ENCODE measurements at places on chromosomes 2 and 18.

DNA sequence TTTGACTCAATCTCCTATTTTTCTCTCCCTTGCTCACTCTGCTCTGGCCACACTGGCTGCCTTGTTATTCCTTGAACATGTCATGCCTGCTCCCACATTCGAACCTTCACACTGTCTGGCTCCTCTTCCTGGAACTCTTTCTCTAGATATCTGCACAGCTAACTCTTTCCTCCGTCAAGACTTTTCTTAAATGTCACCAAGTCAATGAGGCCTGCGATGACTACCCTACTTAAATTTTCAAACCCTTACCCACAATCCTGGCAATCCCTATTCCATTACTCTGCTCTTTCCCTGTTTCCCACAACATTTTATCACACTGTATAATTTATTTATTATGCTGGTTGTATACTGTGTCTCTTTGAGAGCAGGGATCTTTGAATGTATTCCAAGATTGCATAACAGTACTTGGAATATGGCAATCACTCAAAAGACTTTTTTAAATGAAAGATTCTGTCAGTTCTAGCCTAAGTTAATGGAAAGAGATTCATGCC lies 206.2 kb downstream of the SRBD1 start:
- no peak for DNase-seq

DNA sequence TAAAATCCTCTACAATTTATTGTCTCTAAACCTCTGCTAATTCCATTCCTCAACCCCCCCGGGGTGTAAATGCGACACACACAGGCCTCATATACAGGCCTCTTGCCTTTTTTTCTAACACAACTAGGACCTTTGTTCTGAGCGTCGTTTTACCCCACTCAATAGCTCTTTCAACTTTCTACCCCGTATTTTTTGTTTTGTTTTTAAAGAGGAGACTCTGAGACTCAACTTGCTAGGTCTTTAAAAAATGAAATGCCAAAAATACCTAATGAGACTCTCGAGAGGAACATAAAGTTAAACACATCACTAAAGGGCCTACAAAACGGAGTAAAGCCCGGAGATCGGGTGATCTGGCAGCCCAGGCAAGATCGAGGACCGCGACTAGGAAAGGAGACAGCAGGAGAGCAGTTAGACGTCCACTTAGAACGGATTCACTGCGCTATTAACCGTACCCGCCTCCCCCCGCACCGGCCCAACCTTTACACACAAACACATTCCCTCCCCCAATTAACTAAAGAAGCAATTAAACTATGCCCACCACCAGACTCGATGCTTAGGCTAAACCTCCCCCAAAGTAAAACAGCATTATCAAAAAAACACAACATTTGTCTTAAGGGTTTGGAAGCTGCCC lies 1.7 kb downstream of the TRIP12 start:
- DNase-seq: no peak

DNA sequence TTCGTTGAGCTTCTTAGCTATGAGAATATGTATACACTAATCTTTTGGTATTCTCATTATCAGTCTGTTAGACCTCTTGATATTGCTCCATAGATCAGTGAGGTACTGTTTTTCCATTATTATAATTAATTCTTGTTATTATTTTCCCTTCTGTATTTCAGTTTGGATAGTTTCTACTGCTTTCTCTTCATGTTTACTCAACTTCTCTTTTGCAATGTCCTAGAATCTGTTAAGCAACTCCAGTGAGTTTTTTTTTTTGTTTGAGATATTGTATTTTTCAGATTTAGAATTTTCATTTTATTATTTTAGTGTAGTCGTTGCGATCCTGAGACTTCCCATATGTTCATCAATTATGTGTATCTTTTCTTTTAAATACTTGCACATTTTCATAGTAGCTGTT lies 260.8 kb downstream of the SETBP1 start:
- no peak for DNase-seq

GRCh38 chr2:238863749-238864206 lies 15.9 kb downstream of the TWIST2 start:
- DNase-seq: no peak

DNA sequence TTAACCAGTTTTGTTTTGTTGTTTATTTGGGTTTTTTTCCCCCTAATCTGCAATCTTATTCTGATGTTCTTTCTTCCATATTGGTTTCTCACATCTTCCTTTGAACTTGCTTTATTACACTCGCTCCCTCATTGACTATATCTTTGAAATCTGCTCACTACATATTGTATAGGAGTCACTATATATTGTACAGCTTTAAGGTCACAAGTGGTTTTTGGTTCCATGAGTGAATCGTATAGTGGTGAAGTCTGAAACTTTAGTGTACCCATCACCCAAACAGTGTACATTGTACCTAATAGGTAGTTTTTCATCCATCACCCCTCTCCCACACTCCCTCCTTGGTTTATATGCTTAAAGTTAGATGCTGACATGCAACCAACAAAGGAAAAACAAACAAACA lies 11.3 kb upstream of the BZW1 start:
- DNase-seq: no peak

DNA sequence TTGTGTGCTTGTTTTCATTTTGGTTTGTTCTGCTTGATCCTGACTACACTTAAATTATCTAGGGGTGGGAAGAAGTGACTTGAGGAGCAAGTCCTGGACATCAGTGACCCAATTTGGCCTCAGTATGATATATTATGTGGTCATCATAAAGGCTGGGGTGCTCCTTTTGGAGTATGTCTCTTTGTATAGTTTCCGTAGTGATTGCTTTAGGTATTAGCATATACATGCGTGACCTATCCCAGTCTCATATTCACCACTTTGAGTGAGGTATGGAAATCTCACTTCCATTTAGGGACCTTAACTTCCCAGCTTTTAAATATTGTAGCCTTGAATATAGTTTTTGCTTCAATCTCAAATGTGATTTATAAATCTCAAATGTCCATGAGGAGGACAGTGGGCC lies 241.0 kb downstream of the PTGR3 start:
- no peak for DNase-seq

GRCh38 chr2:64134813-64135212 lies 9.4 kb downstream of the PELI1 start:
- DNase-seq: no peak

- no peak for DNase-seq
Measured at GRCh38 chr18:58196164-58196563, 152.1 kb downstream of the NEDD4L start.

GRCh38 chr18:57422313-57422872 lies 12.8 kb upstream of the ONECUT2 start:
- no peak for DNase-seq

- DNase-seq: peak; percentile 45
Measured at GRCh38 chr2:23698721-23699579, 228.0 kb downstream of the ATAD2B start.

- no peak for DNase-seq
Measured at GRCh38 chr2:145284551-145284950, 764.6 kb upstream of the ZEB2 start.

DNA sequence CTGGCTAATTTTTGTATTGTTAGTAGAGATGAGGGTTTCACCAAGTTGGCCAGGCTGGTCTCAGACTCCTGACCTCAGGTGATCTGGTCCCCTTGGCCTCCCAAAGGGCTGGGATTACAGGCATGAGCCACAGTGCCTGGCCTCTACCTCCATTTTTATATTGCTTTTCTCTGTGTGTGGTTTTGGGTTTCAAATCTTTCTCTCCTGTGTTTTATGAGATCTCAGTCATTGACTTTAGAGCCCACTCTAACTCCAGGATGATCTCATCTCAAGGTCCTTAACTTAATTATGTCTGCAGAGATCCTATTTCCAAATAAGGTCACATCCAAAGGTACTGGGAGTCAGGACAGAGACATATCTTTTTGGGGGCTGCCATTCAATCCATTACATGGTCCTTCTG lies 24.7 kb downstream of the ARL4C start:
- no peak for DNase-seq

DNA sequence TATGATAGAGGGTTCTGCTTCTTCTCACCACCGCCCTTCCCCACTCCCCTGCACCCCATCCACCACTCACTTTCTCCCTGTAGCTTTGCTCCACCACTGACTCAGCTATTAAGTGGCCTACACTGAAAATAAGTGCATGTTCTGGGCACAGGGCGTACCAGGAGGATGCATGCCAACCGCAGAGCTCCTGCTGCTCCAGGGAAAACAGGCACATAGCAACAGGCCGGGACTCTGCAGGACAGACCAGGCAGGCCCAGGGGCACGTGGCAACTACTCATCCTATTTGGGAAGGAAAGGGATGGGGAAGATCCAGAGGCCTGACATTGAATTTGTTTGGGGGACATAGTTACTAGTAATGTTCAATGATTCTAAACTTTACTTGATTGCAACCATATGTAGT lies 28.4 kb downstream of the ARL4C start:
- no peak for DNase-seq

GRCh38 chr2:109348671-109349502 lies 219.9 kb downstream of the SH3RF3 start:
- DNase-seq: no peak

GRCh38 chr2:143850084-143850483 lies 669.8 kb downstream of the ZEB2 start:
- no peak for DNase-seq

DNA sequence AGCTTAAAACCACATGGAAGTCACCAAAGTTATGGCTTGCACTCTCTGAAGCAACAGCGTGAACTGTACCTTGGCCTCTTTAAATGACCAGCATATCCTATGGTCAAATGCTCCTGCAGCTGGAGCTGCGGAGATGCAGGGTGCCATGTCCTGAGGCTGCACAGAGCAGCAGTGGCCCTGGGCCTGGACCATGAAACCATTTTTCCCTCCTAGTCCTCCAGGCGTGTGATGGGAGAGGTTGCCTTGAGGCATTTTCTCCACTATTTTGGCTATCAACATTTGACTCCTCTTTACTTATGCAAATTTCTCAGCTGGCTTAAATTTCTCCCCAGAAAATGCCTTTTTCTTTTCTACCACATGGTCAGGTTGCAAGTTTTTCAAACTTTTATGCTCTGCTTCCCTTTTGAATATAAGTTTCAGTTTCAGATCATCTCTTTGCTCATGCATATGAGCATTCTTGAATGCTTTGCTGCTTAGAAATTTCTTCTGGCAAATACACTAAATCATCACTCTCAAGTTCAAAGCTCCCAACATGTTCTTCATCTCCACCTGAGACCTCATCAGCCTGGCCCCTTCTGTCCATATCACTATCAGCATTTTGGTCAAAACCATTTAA lies 82.9 kb upstream of the TMEFF2 start:
- no peak for DNase-seq

DNA sequence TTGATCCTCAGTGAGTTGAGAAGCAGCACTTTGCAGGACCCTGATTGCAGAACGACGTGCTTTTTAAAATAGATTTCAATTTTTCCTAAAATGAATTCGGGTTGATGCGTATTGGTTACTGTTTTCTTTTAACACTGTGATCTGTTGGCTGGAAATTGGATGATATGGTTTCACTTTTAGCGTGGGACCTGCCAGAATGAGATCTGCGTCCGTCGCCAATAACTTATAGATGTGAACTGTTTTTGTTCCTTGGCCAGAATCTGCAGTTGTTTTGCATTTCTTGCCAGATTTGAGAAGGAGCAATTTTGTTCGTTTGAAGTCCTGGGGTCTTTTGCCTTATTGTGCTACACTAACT lies 703 bp downstream of the UGGT1 start:
- DNase-seq: no peak

DNA sequence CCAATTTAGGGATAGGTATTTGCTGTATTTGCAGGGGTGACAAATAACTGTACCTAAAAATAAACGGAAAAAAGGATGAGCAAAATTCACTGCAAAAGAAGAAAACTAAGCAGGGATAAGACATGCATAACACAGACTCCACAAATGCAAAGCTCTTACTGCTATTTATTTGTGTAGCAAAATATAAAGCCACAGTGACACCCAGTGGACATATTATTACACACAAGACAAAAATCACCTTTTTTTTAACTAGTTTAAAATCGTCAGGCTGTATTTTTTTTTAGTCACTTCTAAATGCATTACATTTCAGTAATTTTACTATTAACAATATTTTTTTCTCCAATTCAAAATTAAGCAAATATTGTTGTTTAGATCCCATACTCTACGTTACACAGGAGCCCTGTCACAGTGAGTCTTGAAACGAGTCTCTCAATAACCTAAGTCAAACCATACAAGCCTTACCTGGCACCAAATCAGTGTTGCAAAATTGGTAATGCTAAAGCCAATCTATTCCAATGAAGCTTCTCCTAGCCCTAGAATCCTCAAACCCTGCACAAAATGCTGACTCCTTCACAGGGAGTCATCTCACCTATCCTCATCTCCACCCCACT lies 23.7 kb downstream of the METTL4 start:
- DNase-seq: no peak

GRCh38 chr2:212961255-212961654 lies 190.2 kb downstream of the IKZF2 start:
- no peak for DNase-seq

- no peak for DNase-seq
Measured at GRCh38 chr2:39304200-39304599, 60.4 kb upstream of the CDKL4 start.

GRCh38 chr2:131040661-131041401 lies 52.4 kb downstream of the FAM168B start:
- no peak for DNase-seq

GRCh38 chr2:65914244-65914786 lies 481.9 kb upstream of the SPRED2 start:
- no peak for DNase-seq

DNA sequence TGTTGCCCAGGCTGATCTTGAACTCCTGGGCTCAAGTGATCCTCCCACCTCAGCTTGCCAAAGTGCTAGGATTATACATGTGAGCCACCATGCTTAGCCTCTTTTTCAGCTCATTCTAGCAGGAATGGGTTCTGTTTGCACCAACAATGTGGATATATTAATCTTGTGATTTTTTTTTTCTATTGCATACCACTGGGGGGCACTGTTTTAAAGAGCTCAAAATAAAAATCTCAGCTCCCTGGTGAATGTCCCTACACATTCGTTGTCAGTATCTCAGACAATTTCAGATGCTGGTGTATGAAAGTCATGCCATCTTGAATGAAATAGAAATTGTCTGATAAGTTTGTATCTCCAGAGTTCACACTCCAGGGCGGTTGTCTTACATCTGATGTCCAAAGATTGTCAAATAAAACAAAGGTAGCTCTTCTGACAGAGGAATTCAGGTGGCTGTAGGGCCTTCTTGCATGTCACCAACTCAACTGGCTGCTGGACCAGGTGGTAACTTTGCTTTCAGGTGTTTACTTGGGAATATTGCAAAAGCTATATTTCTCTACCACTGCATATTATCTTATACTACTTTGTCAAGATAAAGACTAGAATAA lies 3.1 kb upstream of the MATN3 start:
- DNase-seq: no peak

DNA sequence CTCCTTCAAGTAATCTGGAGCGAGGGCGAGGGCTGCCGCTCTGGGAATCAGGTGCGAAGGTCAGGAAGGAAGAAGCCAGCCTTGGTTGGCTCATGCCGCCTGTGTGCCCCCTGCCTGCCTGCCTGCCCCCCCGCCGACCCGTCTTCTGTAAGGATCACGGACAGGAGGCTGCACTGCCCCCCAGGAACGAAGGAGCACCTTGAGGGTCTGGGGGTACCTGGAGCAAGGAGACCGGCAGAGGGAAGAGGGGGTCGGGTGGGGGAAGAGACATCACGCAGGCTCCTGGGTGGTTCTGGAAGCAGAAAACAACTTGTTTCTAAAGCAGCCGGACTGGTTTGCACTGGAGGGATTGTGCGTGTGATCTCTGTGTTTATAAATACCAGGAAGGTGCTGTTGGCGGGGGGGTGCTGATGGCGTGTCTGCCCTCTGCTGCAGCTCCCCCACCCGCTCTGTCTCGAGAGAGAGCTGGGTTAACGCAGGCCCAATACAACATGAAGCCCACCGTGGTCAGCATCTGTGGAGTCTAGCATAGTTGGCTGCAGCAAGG lies 1.7 kb downstream of the FOSL2 start:
- peak; percentile 46 for DNase-seq

Data from psoas muscle (tissue), 8 donors.